NCI-H2029 (cell line): ENCODE measurements at places on chromosomes 3 and 15.

DNA sequence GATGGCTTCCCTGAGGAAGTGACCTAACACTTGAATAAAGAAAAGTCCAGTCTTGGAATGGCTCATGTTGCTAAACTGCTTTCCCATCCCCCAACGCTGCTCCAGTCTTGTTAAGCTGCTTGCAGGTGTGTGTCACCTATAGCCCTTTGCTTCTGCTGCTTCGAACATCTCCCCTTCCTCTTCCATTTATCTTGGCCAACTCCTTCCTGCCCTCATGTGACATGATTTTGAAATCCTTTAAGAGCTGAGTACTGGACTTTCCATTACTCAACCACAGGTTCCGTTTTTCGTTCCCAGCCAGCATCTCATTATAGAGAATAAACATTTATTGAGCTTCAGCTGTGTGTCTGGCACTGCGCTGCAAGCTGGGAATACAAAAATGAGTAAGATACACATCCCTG, 1.7 kb downstream of the ATG7 start:
- no peak for DNase-seq

DNA sequence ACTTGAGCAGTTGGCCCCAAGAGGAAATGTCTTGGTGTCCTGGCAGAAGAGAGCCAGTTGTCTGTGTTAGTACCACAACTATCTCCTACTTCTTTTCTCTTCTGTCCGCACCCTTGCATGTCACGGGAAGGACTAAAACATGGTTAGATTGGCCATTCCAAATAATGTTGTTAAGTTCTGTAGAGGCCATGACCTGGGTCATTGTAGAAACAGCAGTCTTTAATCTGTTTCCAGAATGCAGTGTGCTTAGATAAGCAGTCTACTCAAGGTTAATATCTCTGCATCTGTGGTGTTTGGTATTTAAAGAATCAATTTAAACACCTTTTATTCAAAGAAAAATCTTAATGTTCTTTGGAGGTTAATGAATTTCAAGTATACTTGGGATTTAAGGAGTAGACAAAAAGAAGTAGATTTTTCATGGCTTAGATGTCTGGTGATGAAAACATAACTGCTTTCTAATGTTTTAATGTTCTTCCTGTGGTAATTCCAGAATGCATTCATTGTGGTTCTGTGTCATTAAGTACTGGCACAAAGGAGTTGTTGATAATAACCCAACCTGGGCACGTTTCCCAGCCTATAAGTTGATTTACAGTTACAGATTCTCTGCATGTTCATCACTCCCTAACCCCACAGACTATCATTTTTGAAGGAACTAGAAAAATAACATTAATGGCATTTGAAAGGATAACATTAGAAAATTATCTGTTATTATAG, 58.9 kb downstream of the TMEM108 start:
- peak; percentile 30 for DNase-seq

DNA sequence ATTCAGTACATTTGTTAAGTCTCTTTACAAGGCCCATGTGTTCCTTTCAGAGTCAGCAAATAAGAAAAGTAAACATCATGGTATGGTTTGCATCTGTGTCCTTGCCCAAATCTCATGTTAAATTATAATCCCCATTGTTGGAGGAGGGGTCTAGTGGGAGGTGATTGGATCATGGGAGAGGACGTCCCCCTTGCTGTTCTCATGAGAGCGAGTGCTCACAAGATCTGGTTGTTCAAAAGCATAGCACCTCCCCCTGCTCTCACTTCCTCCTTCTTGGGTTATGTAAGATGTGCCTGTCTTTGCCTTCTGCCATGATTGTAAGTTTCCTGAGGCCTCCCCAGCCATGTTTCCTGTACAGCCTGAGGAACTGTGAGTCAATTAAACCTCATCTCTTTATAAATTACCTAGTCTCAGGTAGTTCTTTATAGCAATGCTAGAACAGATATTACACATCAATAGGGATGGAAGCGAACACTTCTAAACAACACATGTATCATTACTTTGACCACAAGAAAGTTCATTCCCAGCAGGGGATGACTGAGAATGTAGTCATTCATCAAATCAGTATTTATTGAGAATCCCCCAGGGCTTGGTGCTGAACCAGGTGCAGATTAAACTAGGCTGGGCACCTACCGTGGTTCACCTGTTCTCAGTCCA, 4.1 kb downstream of the EFCAB12 start:
- no peak for DNase-seq

DNA sequence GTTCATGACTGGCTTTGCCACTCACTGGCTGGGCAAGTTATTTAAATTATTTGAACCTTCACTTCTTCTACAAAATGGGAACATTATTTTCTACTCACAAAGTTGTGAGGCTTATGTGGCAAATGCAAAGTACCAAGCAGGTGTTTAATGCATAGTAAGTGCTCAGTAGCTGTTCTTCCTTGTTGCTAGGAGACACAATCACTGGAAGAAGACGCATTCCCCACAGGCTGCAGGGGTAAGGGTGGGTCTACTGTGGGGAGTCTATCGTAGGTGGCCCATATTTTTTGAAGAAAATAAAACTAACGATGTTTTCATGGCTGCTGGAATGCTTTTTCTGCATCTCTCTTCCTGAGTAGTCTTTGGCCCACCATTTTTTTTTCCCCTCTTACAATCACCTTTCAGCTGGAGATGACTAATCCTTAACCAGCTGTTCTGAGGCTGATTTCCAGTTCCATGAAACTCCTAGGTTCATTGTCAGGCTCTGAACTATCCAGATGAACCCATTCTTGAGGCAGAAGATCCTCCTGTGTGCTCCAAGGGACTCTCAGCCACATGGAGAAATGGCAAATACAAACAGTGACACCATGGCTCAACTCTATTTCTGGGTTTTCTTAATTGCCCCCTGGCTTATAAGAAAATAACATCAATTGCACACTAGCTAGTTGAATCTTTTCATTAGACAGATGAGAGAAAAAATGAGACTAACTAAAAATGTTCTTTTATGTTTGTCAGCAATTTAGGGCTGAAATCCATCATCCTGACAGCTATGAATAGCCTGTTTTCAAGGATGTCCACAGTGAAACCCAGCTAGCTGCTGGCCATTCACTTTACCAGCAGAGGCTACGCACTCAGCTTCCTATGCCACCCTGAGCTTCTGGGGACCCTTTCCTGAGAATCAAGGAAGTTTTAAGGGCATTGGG, 108.3 kb upstream of the ETV5 start:
- no peak for DNase-seq
